ENCODE measurements at places on chromosomes 2 and 18. TPM values are rescaled to one million over a fixed set of nuclear protein-coding genes. Genes with fewer than 3 reads are reported as not detected.

- peak; percentile 58 for DNase-seq
These were observed 711 bp downstream of the DOK6 start for GRCh38 chr18:69401226-69401971.

DNA sequence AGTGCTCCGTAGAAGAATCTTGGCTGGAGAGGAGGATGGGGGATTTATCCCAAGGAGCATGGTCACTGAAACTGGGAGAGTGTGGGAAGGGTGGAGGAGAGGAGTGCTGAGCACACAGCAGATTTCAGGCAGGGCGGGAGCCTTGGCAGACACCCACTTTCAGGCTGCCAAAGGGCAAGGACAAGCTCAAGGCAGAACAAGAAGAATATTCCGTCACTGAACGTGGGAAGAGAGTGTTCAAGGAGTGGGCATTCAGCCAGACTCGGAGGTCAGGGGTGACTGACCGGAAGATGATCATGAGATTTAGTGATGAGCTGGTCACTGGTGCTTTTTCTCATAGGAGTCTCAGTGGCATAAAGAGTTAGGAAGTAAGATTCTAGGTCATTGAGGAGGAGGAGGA, 136.2 kb upstream of the RASGRP3 start:
- peak; percentile 42 for DNase-seq

DNA sequence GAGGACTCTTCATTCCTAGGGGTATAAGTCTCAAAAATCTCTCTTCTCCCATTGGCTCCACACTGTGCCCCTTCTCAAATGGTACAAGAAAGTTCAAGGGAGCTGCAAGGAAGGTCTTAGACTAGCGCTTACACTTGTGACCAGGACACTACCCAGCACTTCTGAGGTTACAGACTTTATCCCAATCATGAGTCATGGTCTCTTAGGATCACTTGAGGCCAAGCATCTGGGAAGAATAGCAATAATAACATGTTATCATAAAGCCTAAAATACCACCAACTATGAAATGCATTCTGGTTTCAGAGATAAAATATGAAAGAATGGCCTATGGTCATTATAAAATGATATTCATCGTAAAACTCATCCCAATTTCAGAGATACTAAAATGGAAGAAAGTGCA, 309.9 kb upstream of the PKDCC start:
- no peak for DNase-seq

GRCh38 chr18:4593895-4594294, 138.8 kb upstream of the DLGAP1 start:
- DNase-seq = no peak

- no peak for DNase-seq
These were observed 300.4 kb downstream of the KCNS3 start for GRCh38 chr2:18178736-18179349.

DNA sequence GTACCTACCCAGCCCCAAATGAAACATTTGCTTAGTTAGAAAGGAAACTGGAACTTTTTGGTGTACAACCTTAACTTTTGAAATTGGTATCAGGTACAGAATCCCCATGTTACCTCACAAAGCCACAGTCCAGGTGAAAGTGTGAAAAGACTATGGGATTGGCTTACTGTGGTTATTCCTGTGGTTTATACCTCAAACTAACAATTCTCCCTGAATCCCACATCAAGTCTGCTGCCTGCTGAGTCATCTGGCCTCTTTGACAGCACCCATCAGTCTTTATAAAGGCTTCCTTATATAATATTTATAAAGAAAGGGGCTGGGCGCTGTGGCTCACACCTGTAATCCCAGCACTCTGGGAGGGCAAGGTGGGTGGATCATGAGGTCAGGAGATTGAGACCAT, 164.6 kb downstream of the TMEM247 start:
- DNase-seq = no peak

- DNase-seq = no peak
These were observed 549.9 kb upstream of the ACVR2A start for GRCh38 chr2:147294825-147295392.

DNA sequence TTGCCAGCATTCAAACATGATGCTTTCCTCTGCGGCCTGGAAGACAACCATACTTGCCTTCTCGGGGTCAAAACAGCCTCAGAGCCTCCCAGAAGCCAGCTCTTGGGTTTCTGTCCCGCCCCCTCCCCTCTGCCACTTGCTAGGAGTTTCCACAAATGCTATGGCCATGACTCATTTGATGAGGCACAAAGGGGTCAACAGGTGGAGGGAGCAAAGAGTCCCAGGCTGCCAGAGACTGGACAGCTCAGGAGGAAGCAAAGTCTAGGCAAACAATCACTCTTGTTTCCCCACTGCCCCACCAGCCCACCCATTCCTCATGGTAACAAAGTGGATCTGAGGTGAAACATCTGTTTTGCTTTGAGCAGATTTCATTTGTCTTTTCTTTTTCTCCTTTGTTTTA, 551.1 kb downstream of the TNS1 start:
- peak; percentile 65 for DNase-seq

- no peak for DNase-seq
These were observed 8.9 kb downstream of the TRAPPC12 start for GRCh38 chr2:3388412-3388738.

GRCh38 chr18:2138552-2138951, 432.8 kb downstream of the METTL4 start:
- no peak for DNase-seq

DNA sequence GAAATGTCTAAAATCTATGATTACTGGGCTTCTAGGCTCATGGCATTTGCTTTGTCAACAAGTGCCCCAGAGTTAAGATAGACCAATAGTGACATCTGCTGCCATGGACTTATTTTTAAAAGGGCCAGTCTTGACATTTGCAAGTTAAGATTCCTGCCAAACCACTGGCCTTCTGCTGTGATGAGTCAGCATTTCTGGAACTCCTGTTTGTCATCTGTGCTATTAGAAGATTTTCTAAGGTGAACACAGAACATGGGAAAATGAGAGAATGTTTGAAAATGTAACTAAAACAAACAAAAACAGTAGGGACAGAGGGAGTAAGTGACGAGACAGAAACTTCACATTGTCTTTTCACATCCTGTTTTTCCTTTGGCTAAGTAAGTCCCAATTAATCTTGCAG, 93.7 kb upstream of the WDR75 start:
- DNase-seq = peak; percentile 21

DNA sequence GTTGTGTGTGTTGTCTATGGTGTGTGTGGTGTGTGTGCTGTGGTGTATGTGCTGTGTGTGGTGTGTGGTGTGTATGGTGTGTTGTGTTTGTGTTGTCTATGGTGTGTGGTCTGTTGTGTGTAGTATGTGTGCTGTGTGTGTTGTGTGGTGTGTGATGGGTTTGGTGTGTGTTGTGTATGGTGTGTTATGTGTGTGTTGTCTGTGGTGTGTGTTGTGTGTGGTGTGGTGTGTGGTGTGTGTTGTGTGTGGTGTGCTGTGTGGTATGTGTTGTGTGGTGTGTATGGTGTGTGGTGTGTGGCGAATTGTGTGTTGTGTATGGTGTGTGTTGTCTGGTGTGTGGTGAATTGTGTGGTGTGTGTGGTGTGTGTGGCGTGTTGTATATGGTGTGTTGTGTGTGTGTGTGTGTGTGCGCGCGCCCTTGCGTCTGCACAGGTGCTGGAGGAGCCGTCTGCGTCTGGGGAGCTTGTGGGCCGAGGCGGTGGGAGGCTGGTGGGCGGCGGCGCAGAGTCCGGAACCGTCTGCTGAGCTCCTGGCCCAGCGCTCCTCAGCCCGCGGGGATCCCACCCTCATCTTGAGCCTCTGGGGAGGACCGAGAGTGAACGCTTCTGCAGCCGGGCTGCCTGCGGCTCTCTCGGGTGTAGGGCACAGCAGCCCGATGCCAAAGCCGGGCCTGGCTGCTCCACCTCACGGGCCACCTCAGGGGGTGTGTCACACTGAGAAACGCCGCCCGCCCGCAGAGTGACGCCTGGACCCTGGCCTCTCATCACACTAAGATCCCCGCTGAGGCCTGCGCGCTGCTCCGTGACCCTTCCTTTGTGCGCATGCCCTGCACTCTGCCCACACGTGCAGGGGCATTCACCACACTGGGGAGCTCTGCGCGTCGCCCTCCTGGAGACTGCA, 8.8 kb upstream of the ADI1 start:
- no peak for DNase-seq

- peak; percentile 31 for DNase-seq
These were observed 85.8 kb downstream of the POU3F3 start for GRCh38 chr2:104939570-104940217.

DNA sequence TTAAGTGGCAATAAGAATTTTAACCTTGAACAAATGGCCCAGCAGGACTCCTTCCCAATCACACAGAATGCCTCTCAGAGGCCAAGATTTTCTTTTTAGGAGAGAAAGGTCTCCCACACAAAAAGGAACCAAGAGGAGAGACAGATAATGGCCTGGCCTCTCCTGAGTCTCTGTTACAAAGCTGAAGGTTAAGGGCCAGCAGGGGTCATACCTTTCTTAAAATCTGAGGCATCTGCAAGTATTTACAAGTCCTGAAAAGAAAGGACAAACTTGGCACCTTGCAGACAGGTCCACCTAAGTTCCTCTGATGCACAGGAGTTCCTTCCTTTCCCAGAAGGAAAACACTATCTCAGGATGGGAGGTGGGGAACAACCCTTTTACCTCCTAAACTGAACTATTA, 142.3 kb downstream of the TMEM163 start:
- no peak for DNase-seq

- DNase-seq = no peak
These were observed 98.3 kb upstream of the UGP2 start for GRCh38 chr2:63743170-63743981.

DNA sequence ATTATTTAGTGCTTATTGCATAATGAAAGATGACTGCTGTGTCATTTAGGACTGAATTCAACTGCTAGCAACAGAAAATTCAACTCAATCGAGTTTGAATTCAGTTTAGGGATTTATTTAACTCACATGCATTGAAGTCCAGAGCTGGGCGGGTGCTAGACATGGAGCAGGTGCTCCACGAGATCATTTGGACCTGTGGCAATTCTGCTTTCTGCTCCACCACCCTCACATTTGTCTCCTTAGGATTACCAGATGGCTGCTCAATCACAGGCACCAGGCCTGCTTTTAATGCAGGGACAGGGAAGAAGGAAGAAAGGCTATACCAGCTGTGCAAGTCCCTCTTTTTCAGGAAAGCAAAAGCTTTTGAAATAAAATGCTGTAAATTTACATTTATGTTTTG, 572.9 kb upstream of the SLC8A1 start:
- no peak for DNase-seq

- no peak for DNase-seq
These were observed 639.8 kb upstream of the ZEB2 start for GRCh38 chr2:145159676-145160075.

GRCh38 chr2:31226266-31226665, 7.7 kb upstream of the EHD3 start:
- DNase-seq = no peak

DNA sequence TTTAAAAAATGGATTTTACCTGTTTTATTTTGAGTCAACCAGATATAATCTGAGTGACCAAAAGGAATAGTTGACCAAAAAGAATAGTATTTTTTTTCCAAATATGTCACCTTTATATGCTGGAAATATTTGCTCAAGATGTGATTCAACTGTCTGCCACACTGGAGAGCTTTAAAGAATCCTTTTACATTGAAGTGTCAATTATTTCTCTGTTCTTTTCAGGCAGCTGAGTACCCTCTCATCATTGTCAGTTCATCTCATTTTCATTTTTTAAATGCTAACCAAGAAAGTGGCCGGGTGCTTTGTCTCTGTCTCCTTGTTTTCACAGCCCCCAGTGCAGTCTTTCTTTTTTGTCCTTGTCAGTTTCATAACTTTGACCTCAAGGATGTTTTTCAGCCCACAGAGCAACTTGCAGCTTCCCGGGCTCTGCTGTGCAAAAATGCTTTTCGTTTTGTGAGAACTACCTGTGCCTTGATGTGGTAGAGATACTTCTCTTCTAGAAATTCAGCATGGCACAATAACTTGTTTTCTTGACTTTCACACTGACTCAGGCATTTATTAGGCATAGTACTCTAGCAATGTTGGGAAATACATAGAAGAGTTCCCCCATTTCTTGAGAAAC, 23.4 kb upstream of the CERS6 start:
- DNase-seq = no peak

GRCh38 chr2:175468431-175469098, 287.1 kb upstream of the ATP5MC3 start:
- no peak for DNase-seq

DNA sequence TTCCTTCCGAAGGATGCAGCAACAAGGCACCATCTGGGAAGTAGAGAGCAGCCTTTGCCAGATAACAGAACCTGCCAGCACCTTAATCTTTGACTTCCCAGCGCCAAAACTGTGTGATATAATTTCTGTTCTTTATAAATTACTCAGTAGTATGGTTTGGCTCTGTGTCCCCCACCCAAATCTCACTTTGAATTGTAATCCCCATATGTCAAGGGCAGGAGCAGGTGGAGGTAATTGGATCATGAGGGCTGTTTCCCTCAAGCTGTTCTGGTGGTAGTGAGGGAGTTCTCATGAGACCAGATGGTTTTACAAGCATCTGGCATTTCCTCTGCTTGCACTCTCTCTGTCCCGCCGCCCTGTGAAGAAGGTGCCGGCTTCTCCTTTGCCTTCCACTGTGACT, 899.9 kb downstream of the TRIB2 start:
- no peak for DNase-seq

- DNase-seq = peak; percentile 74
These were observed 887.9 kb downstream of the NRXN1 start for GRCh38 chr2:50143822-50144575.

GRCh38 chr2:227010433-227010832, 153.6 kb downstream of the COL4A4 start:
- no peak for DNase-seq

GRCh38 chr2:217462121-217462520, 540.7 kb downstream of the TNS1 start:
- DNase-seq = no peak

- DNase-seq = no peak
These were observed 79.0 kb downstream of the TLK1 start for GRCh38 chr2:171081649-171082111.

- DNase-seq = no peak
These were observed 4.5 kb downstream of the TWIST2 start for GRCh38 chr2:238852206-238852869.

Gene RRM2
- polyA plus RNA-seq = 5.2 TPM

Gene AGPS
- 5.2 TPM for polyA plus RNA-seq

Gene ITGB6
- 37.4 TPM for polyA plus RNA-seq

Gene AQP4
- polyA plus RNA-seq = 49.5 TPM

Gene MOCOS
- 4.1 TPM for polyA plus RNA-seq

Gene AKAIN1
- not detected for polyA plus RNA-seq

Gene SPTBN1
- polyA plus RNA-seq = 120 TPM

Gene SLC9A4
- not detected for polyA plus RNA-seq

Gene ITPRIPL1
- 0.33 TPM for polyA plus RNA-seq

Gene TSHZ1
- polyA plus RNA-seq = 7.7 TPM

Gene LBX2
- polyA plus RNA-seq = 1.4 TPM

Gene C18orf63
- 0.38 TPM for polyA plus RNA-seq

Gene PHOSPHO2
- 2.1 TPM for polyA plus RNA-seq

Gene MC4R
- polyA plus RNA-seq = not detected
